ENCODE measurements at places on chromosomes 16 and 17. TPM values are rescaled to one million over a fixed set of nuclear protein-coding genes. Genes with fewer than 3 reads are reported as not detected.

Gene AOC3
- polyA plus RNA-seq: 18.2 TPM

Gene XAF1
- polyA plus RNA-seq: 20.2 TPM

Gene GAS2L2
- not detected for polyA plus RNA-seq

DNA sequence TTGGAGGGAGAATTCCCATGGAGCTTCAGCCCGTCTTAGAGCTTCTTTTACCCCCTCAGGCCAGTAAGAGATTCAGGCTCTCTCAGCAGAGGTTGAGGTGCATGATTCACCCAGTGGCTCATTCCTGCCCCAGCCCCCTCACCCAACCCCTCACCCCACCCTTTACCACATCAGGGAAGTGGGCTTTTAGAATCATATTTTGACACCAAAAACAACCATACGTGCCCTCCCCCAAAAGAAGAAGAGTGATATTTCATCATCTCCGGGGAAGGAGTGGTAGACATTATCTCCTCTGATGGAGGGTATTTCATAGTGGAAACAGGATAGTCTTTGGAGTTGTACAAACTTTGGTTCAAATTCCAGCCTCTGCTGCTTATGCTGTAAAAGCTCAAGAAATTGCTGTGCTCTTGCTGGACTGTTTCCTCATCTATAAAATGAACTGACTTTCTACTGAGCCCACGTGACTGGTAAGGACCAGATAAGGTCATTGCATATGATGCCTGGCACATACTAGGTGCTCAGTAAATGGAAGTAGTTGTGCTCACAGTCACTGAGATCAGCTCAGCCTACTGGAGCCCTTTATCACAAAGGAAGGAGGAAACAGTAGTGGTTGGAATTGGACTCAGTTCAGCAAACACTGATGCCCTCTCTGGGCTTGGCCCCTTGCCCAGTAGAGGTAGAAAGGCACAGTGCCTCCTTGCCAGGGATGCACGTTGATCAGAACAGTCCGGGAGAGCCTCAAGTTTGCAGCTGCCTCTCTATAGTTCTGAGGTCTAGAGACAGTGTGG, 18.3 kb upstream of the CCL5 start:
- no peak for DNase-seq
- no peak overlapping the region for H3K4me3 ChIP-seq
- no peaks in the 10 kb centered on the region for H3K27me3 ChIP-seq
- H3K27ac ChIP-seq: no peak overlapping the region

GRCh38 chr16:50539822-50540710, 8.1 kb upstream of the NKD1 start:
- H3K4me1 ChIP-seq: no peaks in the 10 kb centered on the region
- H3K27ac ChIP-seq: no peak overlapping the region
- H3K27me3 ChIP-seq: no peaks in the 10 kb centered on the region
- H3K4me3 ChIP-seq: no peak overlapping the region
- DNase-seq: no peak

- H3K36me3 ChIP-seq: no peaks in the 10 kb centered on the region
- no peak overlapping the region for H3K27ac ChIP-seq
- H3K27me3 ChIP-seq: no peaks in the 10 kb centered on the region
Observed at GRCh38 chr17:82973456-82974135, 105.8 kb upstream of the METRNL start.

DNA sequence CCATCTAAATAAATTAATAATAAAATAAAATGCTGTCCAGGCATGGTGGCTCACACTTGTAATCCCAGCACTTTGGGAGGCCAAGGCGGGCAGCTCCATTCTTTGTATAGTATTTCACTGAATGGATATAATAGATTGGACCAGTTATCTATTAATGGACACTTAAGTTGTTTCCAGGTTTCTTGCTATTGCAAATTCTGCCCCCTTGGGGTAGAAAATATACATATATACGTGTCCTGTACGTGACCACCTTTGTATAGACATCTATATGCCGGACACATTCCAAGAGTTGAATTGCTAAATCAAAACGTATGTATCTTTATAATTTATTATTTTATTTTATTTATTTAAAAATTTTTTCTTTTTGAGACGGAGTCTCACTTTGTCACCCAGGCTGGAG, 3.9 kb upstream of the EXOC7 start:
- no peak for DNase-seq
- H3K4me1 ChIP-seq: peaks cover 4% of the 10 kb centered on the region
- H3K4me3 ChIP-seq: no peak overlapping the region
